Activated T-helper 1 cell treated with anti-CD3 and anti-CD28 coated beads, Interleukin-12 subunit alpha, Interleukin-12 subunit beta, Interleukin-2, Interleukin-4 antibody, amounts not matched to agents 30 ng/mL and 10 ng/mL and 1 ng/mL, durations not matched to agents 14 hours and 24 hours and 36 hours (primary cell): ENCODE measurements at places on chromosomes 7 and 10. TPM values are rescaled to one million over a fixed set of nuclear protein-coding genes. Genes with fewer than 3 reads are reported as not detected.

DNA sequence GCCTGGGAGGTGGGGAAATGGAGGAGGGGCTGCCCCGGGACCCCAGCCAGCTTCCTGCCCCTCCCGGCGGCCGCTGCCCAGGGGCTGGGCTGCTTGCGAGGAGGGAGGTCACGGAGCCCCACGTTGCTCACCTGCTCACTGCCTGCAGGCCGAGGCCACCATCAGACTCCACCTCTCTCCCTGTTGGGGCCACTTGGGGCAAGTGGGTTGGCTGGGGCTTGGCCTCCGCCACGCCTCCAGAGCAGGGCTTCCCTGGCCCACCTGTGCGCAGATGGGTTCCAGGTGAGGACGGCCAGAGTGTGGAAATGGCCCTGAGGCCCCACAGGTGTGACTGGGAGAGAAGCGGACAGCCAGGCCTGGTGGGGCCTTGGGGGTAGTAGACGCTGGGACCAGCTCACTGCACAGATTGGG lies 82.8 kb upstream of the DIP2C start:
- no peak overlapping the region for H3K27ac ChIP-seq
- no peaks in the 10 kb centered on the region for H3K36me3 ChIP-seq
- H3K4me1 ChIP-seq, result no peaks in the 10 kb centered on the region
- no peak for DNase-seq
- no peak overlapping the region for H3K4me3 ChIP-seq

GRCh38 chr10:45599646-45600045 lies 72.9 kb downstream of the ZFAND4 start:
- peaks cover 6% of the 10 kb centered on the region for H3K4me1 ChIP-seq
- H3K36me3 ChIP-seq, result no peaks in the 10 kb centered on the region
- H3K27me3 ChIP-seq, result peaks cover 22% of the 10 kb centered on the region

- no peaks in the 10 kb centered on the region for H3K27me3 ChIP-seq
- H3K4me1 ChIP-seq, result no peaks in the 10 kb centered on the region
- no peak for DNase-seq
- H3K4me3 ChIP-seq, result no peak overlapping the region
- no peaks in the 10 kb centered on the region for H3K36me3 ChIP-seq
Measured at GRCh38 chr10:18822156-18822555, 162.9 kb downstream of the ARL5B start.

NUTM2E gene
- 0.29 TPM in 1 of 2 replicates, not detected in the other for total RNA-seq

SAP25 gene
- 9.1 and 11.2 TPM in 2 replicates for total RNA-seq

DNA sequence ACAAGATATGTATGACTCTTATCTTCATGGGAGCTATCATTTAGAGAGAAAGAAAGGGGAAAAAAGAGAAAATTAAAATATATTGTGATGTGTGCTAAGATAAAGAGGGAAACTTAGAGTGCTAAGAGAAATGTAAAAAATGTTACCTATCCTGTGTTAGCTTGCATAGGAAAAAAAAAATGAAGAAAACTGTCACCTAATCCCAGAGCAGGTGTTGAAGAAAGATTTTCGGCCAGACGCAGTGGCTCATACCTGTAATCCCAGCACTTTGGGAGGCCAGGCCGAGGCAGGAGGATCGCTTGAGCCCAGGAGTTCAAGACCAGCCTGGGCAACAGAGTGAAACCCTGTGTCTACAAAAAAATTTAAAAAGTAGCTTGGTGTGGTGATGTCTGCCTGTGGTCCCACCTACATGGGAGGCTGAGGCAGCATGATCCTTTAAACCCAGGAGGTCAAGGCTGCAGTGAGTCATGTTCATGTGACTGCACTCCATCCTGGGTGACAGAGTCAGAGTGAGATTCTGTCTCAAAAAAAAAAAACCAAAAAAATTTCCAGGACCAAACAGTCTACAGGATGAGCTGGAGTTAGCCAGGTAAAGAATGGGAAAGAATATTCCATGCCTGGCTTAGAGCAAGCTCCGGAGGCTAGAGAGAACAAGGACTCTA lies 2.4 kb upstream of the MKLN1 start:
- H3K36me3 ChIP-seq, result peaks cover 4% of the 10 kb centered on the region
- no peak for DNase-seq
- H3K4me3 ChIP-seq, result peak overlapping the region; percentile 67
- peak overlapping the region; percentile 69 for H3K27ac ChIP-seq
- H3K27me3 ChIP-seq, result peaks cover 5% of the 10 kb centered on the region

ELFN1 gene
- total RNA-seq, result 0.05 TPM in 1 of 2 replicates, not detected in the other

GRCh38 chr7:28551331-28551730 lies 139.0 kb downstream of the CREB5 start:
- no peaks in the 10 kb centered on the region for H3K4me1 ChIP-seq
- no peak overlapping the region for H3K4me3 ChIP-seq
- H3K36me3 ChIP-seq, result no peaks in the 10 kb centered on the region
- DNase-seq, result no peak

- H3K36me3 ChIP-seq, result no peaks in the 10 kb centered on the region
- no peak overlapping the region for H3K4me3 ChIP-seq
- no peaks in the 10 kb centered on the region for H3K27me3 ChIP-seq
- H3K27ac ChIP-seq, result no peak overlapping the region
- H3K4me1 ChIP-seq, result no peaks in the 10 kb centered on the region
Measured at GRCh38 chr7:125450749-125451148, 521.1 kb upstream of the POT1 start.

- no peak overlapping the region for H3K4me3 ChIP-seq
- DNase-seq, result no peak
- H3K36me3 ChIP-seq, result peaks cover 54% of the 10 kb centered on the region
- H3K27ac ChIP-seq, result peak overlapping the region; percentile 44
Measured at GRCh38 chr10:63168821-63169462, 35.8 kb downstream of the NRBF2 start.

ELAPOR2 gene
- total RNA-seq, result 1.3 and 2.3 TPM in 2 replicates

CLDN12 gene
- 4.4 and 6.2 TPM in 2 replicates for total RNA-seq

DNA sequence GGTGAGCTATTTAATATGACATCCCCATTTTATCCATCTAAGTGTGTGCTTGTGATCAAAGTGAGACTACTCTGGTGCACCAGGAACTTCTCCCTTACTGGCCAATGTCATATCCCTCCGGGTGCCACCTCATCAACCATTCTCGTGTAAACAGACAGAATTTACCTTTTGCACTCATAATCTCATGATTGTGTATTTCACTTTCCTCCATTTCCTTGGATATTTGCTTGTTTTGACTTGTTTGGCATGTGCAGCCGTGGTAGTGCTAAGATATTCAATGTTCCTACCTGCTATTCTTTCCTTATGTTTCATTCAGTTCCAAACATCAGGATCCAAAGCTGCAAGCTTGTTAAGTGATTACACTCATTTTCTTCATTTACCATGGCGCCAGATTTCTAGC lies 280.5 kb upstream of the SP8 start:
- no peaks in the 10 kb centered on the region for H3K36me3 ChIP-seq
- no peak overlapping the region for H3K27ac ChIP-seq
- H3K4me1 ChIP-seq, result no peaks in the 10 kb centered on the region
- H3K4me3 ChIP-seq, result no peak overlapping the region
- H3K27me3 ChIP-seq, result peaks cover 2% of the 10 kb centered on the region

MMD2 gene
- not detected in 2 replicates for total RNA-seq

SDK1 gene
- 0.08 and 0.15 TPM in 2 replicates for total RNA-seq

DNA sequence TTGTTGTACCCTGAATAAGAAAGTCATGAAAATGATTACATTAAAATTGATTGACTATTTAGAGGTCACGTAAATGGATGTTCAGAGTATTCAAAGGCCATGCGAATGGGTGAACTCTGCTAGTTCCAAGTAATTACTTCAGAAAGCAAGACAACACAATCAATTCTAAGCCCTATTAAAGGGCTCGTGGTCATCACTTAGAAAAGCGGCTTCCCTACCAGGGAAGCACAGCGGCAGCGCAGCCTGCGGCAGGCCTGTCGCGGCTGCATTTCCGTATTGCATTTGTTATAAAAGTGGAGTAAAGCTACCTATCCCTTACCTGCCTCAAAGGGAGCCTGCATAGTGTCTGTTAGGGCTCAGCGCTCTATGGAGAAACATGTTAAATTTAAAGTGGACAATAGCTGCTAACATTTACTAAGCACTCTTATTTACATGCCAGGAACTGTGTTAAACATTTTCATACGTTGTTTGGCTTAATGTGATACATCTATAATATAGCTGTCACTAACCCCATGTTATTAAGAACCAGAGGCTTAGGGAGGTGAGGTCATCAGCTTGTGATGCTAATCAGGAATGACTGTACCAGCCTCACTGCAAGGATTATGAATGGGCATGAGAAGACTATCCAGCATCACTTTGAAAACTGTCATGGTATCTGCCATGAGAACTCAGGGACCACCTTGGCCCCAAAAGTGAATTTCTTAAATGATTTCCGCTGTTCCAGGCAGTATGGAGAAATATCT lies 187.5 kb downstream of the CELF2 start:
- H3K27ac ChIP-seq, result peak overlapping the region; percentile 83
- peak overlapping the region; percentile 4 for H3K4me3 ChIP-seq
- H3K4me1 ChIP-seq, result peaks cover 100% of the 10 kb centered on the region
- H3K27me3 ChIP-seq, result peaks cover 1% of the 10 kb centered on the region

GRCh38 chr7:73451780-73452398 lies 18.3 kb downstream of the FZD9 start:
- no peak for DNase-seq
- peaks cover 21% of the 10 kb centered on the region for H3K4me1 ChIP-seq
- peaks cover 51% of the 10 kb centered on the region for H3K36me3 ChIP-seq
- no peak overlapping the region for H3K4me3 ChIP-seq
- H3K27me3 ChIP-seq, result no peaks in the 10 kb centered on the region

OR2A5 gene
- not detected in 2 replicates for total RNA-seq

GRCh38 chr7:143073556-143073955 lies 21.4 kb downstream of the OR6V1 start:
- no peaks in the 10 kb centered on the region for H3K4me1 ChIP-seq
- H3K36me3 ChIP-seq, result no peaks in the 10 kb centered on the region
- no peak for DNase-seq
- H3K27ac ChIP-seq, result no peak overlapping the region
- peaks cover 4% of the 10 kb centered on the region for H3K27me3 ChIP-seq

DNAJC12 gene
- total RNA-seq, result 25.0 and 27.2 TPM in 2 replicates

DNA sequence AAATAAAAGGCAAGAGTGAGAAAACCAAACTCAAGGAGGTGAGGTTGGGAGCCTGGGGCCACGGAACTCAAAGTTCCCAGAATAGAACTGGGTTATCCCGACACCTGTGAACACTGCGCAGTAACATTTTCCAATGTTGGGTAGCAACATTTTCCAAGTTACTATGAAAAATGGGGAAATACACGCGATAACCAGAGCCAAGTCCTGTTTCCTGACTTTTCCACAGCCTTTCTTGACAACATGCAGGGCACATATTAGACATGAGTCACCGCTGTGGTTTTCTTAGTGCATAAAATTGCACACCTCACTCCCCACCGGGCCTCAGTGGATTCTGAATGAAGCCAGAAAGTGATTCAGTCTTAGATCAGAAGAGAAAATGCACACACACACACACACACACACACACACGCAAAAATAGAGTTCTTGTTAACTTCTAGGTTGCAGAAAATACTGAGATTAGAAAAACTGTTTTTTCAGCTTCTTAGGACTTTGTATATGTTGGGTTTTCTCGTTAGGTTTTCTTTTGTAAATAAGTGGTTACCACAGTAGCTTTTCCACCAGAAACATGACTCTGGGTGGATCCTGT lies 70.0 kb downstream of the CAMK1D start:
- peaks cover under 1% of the 10 kb centered on the region for H3K27me3 ChIP-seq
- H3K27ac ChIP-seq, result peak overlapping the region; percentile 58
- H3K4me3 ChIP-seq, result peak overlapping the region; percentile 5

DNA sequence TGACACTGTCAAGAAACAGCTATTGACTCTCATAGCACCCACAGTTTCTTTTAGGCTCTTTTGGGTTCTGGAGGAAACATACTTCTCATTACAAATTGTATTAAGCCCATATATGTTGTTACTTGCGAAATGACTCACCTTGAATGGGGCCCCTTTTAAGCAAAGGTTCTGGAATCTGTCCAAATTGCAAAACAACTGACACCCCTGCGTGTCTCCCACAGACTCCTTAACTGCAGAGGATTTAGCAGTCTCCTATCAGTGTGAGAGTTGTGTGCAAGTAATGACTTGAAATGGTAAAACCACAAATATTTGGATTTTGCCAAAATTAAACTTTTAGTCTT lies 192.3 kb downstream of the DNAJC1 start:
- H3K4me1 ChIP-seq, result no peaks in the 10 kb centered on the region
- no peaks in the 10 kb centered on the region for H3K27me3 ChIP-seq
- peaks cover 4% of the 10 kb centered on the region for H3K36me3 ChIP-seq
- no peak overlapping the region for H3K4me3 ChIP-seq
- H3K27ac ChIP-seq, result no peak overlapping the region

DNA sequence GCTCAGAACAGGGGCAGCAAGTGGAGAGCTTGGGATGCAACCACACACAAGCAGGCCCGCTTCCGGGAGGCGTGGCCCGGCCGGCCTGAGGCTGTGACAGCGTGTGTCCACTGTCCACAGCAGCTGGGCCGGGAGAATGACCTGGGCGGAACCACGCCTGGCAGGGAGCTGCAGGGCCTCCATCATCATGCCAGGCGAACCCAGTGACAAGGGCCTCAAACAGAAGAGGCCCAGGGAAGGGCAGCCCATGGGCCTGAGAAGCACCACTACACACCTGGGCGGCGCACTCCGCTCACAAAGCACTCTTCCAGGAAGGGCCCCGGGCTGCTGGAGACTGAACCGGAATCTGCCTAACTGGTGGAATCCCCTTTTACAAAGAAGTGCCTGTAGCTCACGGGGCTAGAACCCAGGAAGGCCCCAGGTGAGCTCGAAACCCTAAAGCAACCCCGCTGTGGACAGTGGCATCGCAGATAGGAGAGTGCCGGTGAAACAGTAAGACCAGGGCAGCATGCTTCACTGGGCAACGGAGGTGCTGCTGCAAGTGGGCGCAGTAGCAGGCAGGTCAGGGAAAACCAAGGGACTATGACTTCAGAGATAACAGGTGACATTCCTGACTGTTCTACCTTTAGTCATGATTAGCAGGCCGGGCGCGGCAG lies 66.0 kb downstream of the MAD1L1 start:
- no peaks in the 10 kb centered on the region for H3K27me3 ChIP-seq
- H3K4me1 ChIP-seq, result no peaks in the 10 kb centered on the region
- H3K27ac ChIP-seq, result no peak overlapping the region
- no peaks in the 10 kb centered on the region for H3K36me3 ChIP-seq

DNA sequence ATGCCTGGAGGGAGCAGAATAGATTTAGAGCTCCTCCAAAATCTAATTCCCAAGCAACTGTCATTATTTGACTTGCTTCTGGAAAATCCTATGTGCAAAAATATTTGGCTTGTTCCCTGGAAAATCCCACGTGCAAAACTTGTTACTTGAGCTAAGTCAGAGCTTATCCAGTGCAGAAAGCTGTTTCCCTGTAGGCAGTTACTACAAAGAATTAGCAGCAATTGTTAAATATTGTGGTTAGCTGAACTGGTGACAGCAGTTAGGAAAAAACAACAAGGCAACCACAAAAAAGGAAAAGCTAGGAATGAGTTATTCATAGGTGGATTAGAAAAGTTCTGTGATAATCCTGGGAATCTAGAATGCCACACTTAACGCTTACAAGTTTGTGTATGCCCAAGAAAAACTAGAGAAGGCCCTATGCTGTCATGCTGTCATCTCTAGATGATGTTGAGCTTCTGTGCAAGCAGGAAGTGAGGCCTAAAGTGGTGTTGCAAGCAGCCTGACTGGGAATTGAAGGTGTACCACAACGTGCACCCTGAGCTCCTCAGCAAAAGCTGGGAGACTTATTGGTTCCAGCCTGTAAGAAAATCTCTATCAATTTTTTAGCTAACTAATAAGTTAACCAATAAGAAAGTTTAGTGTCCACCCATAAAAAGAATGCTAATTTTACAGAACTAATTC lies 738.6 kb upstream of the LRRTM3 start:
- H3K4me1 ChIP-seq, result no peaks in the 10 kb centered on the region
- H3K27ac ChIP-seq, result no peak overlapping the region
- H3K4me3 ChIP-seq, result no peak overlapping the region
- DNase-seq, result no peak

- peaks cover 20% of the 10 kb centered on the region for H3K27me3 ChIP-seq
- no peak for DNase-seq
- H3K4me1 ChIP-seq, result peaks cover 10% of the 10 kb centered on the region
- H3K4me3 ChIP-seq, result no peak overlapping the region
Measured at GRCh38 chr10:78306358-78306757, 272.7 kb downstream of the RPS24 start.

NPY4R2 gene
- total RNA-seq, result not detected in 2 replicates

PDIA4 gene
- total RNA-seq, result 132 and 142 TPM in 2 replicates
